ENCODE measurements at places on chromosomes 1 and 21.

DNA sequence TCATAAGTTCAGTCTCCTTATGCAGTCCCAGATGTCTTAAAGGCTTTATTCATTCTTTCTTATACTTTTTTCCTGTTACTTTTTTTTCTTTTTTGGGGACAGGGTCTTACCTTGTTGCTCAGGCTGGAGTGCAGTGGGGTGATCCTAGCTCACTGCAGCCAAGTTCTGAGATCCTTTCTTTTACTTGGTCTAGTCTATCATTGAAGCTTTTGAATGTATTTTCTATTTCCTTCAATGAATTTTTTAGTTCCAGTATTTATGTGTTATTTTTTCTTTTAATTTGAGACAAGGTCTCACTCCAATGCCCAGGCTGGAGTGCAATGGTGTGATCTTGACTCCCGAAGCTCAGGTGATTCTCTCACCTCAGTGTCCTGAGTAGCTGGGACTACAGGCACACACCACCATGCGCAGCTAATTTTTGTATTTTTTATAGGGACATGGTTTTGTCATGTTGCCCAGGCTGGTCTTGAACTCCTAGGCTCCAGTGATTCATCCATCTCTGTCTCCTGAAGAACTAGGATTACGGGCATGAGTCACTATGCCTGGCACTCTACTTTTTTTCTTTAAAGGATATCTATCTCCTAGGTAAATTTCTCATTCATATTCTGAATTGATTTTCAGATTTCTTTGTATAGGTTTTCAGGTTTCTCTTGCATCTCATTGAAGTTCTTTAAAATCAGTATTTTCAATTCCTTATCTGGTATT, 26.1 kb upstream of the GTF2B start:
- DNase-seq = no peak

- DNase-seq = no peak
Measured at GRCh38 chr1:220301630-220302029, 29.4 kb upstream of the RAB3GAP2 start.

DNA sequence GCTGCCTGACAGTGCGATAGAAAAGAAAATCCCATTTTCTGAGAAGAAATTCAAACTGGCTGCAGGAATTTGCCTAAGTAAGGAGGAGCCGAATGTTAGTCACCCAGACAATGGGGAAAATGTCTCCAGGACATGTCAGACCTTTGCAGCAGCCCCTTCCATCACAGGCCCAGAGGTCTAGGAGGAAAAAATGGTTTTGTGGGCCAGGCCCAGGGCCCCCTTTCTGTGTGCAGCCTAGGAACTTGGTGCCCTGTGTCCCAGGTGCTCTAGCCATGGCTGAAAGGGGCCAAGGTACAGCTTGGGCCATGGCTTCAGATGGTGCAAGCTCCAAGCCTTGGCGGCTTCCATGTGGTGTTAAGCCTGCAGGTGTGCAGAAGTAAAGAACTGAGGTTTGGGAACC, 14.6 kb downstream of the ZBTB21 start:
- no peak for DNase-seq

- DNase-seq = no peak
Measured at GRCh38 chr1:209561532-209561931, 22.0 kb upstream of the CAMK1G start.

DNA sequence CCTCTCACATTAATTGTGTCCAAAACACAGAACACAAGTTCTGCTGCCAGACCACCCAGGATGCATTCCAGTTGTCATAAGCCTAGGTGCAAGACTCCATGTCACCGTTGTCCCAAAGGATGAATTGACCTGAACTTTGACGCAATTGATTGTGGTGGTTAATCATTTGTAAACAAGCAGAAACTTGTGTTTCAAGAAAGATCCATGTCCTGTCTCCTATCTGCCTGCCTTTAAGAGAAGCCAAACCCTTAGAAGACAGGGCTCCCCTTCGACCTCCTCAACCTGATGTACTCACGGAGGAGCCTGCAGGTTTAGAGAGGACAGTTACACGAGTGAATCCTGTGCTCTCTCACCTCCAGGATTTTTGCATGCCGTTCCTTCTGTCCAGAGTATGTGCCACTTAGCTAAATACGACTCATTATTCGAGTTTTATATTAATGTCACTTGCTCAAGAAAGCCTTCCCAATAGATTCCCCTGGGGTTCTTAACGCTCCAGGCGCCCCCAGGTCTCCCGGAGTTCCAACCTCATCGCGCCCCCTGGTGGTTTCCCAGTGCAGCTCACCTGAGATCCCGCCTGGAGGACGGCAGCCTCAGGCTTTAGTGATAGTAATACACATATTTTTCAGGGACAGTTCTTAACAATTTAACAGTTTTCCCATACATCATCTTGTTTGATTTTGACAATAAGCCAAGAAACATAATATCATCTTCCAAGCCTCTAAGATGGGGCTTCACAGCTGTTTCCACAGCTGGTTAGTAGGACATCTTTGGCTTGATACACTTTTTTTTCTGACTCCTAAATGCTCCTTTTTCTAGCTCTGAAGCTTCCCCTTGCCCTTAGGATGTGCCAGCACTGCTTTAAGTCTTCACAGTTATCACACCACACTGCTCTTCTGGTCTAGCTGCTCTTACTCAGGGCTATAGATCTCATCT, 2.4 kb upstream of the C8B start:
- peak; percentile 67 for DNase-seq

GRCh38 chr1:14949270-14949835, 204.2 kb upstream of the TMEM51 start:
- no peak for DNase-seq

DNA sequence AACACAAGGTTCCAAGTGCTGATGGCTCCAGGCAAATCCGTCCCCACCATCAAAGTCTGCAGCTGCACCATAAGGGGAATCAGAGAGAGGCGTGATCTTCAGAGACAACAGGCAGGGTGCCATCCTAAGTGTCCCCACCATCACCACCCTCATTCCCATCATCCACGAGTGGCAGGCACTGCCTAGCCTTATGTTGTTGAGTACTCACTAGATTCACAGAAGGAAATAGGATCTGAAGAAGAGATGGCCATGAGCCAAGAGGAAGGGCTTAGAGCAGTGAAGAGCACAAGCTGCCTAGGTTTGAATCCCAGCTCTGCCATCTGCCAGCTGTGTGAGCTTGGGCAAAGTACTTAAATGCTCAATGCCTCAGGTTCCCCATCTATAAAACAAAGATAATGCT, 207.3 kb upstream of the CSF3R start:
- DNase-seq = no peak

DNA sequence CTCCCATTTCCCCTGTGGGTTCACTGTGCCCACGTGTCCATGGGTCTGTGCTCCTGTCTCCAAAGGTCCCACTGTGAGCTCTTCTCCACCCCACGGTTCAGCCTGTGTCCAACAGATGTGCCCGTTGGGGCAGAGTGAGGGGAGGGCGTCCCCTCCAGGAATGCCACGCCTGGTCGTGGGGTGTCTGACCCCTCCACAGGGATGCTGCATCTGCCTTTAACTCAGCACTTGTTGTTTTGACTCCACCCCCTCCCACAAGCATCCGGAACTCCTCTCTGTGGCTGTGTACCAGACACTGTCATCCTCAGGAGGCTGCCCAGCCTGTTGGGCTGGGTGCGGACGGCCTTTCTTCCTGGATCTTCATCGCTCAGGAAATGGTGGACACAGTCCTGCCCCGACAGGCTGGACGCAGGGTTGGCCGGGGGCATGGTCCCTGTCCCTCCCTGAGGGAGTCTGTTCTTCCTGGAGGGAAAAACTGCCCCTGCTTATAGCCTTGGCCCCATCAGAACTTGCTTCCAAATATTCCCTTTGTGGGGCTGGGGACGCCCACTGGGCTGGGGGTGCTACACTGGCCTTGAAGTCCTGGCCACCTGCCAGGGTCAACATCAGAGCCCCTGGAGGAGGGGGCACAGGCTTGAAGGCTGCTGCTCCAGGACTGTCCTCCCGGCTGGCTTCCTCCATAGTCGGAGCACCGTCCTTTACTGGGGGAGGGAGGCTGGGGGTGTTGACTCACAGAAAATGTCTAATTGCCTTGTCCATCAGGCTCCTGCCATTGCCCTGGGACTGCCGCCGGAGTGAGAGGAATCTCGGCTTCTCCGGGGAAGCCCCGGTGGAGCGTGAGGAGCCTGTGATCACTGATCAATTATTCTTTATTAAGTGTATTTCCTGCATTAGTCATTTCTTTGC, 182.0 kb upstream of the C1orf174 start:
- no peak for DNase-seq

DNA sequence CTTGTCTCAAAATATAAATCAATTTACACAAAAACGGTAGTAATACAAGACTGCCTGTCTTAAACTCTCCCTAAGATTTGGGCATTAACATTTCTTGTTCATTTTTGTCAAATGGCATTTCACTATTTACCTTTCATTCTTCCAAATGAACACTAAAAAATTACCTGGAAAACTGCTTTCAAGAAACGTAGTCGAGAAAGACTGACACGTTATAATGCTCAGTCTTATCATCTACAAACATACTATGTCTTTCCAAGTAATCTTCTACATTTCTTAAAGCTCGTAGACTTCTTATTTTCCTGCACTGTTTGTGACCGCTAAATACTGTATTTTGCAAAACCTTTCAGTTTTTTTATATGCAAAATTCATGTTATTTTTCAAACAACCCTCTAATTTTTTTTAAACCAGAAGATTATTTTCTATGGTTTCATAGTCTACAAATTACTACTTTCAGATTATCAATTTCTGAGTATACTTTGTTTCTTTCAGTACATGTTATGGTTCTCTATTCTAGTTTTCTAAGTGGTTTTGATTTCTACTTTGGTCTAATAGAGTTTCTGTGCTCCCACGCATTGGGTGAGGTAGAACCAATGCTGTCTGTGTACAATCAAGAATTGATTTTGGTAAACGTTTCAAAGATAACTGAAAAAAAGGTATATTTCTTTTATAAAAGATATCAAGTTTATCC, 336.4 kb downstream of the SMYD3 start:
- DNase-seq = no peak

DNA sequence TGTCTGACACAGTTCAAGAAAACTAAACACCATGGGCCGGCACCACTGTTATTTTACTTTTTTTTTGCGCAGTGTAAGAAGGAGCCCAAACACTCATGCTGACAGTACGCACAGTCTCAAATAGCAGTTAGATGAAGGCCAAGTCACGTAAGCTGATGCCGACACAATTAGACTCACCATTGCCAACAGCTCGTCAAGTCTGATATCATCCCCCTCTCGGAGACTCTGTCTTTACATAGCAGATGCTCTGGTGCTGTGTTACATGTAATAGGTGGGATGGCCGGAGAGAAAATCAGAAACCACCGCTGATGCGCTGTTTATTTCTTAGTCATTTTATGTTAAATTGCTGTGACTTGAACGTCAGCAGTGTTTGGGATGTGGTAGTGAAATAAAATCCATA, 49.3 kb downstream of the TGFB2 start:
- no peak for DNase-seq

DNA sequence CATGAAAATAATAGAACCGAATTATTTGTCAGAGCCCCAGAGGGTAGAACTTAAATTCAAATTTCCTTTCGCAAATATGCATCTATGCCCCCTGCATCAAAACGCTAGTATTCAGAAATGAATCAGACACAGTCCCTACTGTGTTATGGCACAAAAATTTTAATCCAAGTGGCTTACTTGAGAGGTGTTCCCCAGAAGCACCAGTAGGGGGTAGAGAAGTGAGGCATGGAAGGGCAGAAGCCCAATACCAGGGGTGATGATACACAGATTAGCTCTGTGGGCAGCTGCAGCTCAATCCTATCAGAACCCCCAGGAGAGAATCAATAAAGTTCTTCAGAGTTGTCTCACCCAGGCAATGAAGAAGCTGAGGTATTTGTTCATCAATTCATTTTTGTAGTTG, 342.2 kb downstream of the OMA1 start:
- DNase-seq = no peak

- no peak for DNase-seq
Measured at GRCh38 chr1:160720356-160721085, 8.9 kb upstream of the CD48 start.
